ENCODE measurements at places on chromosomes 12 and 14.

- DNase-seq: no peak
These were observed 19.1 kb downstream of the BBOF1 start for GRCh38 chr14:74038020-74038859.

- DNase-seq: no peak
These were observed 79.9 kb upstream of the KCNA1 start for GRCh38 chr12:4829793-4830162.

GRCh38 chr12:18752280-18752920 lies 14.5 kb downstream of the CAPZA3 start:
- no peak for DNase-seq

- no peak for DNase-seq
These were observed 30.8 kb downstream of the LEMD3 start for GRCh38 chr12:65200007-65200665.

DNA sequence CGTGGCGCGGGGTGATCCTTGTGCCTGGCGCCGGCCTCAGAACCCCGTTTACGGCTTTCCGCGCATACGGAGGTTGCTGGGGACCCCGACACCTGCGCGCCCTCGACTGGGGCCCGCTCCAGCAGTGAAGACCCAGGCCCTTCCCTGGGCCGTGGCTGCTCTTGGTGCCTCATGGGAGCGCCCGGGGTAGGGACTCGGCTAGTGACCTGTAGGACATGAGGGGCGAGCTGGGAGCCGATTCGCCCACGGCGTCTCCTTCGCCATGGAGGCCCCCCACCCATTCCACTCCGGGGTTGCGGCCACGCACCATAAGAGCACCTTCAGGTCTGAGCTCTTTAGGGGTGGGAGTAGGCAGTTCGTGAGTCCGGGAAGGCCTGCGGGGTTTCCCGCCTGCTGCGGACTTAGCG lies 14.2 kb upstream of the PAX9 start:
- no peak for DNase-seq

GRCh38 chr12:58639318-58639934 lies 280.9 kb downstream of the LRIG3 start:
- no peak for DNase-seq

DNA sequence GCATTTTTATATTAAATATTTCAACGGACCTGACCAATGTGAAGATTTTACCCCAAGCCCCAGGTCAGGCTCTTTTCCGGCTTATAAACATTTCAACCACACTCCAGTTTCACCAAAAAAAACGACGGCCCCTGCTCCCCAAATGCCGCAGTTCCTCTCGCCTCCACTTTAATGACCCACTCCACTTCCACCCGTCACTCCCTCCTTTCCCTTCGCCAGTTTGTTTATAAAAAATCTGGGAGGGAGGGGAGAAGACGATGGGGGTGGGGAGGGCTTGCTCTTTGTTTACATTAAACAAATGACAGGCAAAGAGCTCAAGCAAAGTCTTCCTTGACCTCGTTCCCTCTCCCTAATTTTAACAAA lies 5.4 kb downstream of the SIX6 start:
- no peak for DNase-seq

- DNase-seq: no peak
These were observed 37.8 kb downstream of the PRPF40B start for GRCh38 chr12:49661191-49661590.

GRCh38 chr14:86613126-86613525 lies 1083.2 kb downstream of the FLRT2 start:
- no peak for DNase-seq

- no peak for DNase-seq
These were observed 27.8 kb downstream of the AACS start for GRCh38 chr12:125092872-125093680.

DNA sequence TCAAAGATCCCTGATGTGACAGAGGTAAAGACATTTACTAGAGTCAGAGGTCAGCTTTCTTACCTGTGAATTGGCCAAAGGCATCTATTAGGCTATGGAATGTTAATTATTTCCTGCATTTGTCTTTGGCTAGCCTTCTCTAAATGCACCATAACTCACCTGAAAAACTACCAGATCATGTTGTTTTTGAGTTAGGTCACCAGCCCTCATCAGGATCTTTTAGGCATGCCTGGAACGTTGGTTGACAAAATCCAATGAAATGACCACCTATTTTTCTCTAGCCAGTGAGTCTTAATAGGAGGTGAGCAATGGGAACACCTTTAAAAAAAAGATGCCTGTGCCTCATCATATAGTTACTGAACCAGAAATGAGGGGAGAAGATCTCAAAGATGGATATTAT lies 46.2 kb downstream of the ANO4 start:
- no peak for DNase-seq

DNA sequence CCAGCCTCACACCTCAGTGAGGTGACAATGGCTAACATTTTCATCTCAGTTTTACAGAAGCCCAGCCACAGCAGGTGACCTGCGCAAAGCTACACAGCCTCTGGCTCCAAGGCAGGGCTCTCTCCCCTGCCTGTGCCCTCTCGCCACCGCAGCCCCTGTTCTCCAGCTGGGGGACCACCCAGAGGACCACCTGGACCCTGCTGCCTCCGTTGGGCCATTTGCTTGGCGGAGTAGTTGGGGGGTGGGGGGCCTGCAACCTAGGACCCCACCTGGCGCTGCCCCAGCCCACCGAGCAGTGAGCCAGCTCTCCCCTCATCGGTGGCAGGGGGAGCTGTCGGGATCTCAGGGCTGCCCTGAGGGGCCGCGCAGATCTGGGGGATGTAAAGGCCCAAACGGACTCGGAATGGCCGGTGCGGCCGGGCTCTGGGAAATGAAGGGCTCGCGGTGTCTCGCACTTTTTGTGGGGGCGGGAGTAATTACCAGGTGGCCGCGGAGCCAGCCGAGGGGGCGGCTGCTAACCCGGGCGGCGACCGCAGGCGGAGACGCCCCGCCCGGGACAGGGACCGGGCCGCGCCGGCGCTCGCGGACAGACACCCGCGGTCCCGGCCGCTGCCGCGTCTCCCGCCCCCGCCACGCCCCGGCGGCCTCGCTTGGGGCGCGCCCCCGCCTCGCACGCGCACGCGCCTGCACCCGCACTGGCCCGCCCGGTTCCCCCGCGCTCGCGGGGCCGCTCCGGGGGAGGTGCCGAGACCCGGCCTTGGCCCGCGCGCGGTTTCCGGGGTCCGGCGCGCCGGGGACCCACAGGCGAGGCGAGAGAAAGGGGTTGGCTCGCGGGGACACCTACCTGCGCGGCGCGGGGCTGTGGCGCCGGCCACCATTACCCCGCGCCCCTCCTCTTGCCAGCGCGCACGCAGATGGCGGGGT lies 8.6 kb upstream of the GPR68 start:
- DNase-seq: no peak

GRCh38 chr14:68692216-68692615 lies 100.7 kb downstream of the ZFP36L1 start:
- DNase-seq: no peak

DNA sequence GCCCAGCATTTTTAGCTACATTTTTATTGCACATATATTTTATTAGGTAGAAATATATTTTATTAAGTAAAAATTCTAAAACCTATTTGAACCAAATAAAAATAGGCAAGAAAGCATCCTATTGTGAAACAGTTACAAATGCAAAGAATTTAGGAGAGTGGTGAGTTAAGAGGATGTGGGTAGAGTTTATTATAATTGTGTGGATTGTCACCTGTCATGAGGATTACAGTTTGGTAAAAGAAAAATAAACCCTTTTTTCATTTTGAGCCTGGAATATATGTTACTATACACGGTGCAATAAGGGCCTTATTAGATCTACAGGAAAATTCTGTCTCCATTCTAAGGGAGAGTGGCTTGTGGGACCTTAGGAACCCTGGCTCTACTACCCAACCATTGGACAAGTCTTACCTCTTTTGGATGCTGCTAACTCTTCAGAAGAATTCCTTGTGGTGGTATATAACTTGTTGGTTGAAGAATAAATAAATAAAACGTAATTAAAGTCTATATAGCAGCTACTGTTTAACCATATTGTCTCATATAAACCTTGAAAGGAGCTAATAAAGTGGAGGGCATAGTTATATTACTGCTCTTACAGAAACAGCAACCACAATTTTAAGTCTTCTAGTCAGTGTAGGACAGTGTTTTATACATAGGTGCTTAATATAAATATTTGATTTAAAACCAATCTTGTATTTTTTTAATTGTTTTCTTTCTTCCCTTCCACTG lies 67.8 kb downstream of the FGD4 start:
- DNase-seq: no peak

GRCh38 chr12:48996794-48997718 lies 2.1 kb downstream of the DDN start:
- DNase-seq: no peak

DNA sequence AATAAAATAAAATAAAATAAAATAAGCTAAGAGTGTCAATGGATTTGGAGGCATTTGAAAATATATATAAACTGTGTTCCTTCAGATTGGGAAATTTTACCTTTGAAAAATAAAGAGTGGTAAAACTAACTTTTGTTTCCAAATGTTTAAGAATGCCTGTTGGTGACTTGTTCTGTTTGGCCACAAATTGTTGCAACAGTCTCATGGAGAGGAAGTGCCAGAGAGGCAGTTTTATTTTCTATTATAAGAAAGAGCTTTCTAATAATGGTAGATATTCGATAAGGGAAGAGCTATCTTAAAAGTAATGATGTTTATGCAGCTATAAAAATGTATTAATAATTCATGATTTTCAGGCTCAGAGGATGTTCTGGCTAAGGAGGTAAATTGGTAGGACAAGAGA lies 68.8 kb upstream of the MDGA2 start:
- no peak for DNase-seq

- no peak for DNase-seq
These were observed 795 bp upstream of the ACOT2 start for GRCh38 chr14:73567951-73568885.

GRCh38 chr14:69439521-69440270 lies 41.2 kb downstream of the SLC39A9 start:
- no peak for DNase-seq

DNA sequence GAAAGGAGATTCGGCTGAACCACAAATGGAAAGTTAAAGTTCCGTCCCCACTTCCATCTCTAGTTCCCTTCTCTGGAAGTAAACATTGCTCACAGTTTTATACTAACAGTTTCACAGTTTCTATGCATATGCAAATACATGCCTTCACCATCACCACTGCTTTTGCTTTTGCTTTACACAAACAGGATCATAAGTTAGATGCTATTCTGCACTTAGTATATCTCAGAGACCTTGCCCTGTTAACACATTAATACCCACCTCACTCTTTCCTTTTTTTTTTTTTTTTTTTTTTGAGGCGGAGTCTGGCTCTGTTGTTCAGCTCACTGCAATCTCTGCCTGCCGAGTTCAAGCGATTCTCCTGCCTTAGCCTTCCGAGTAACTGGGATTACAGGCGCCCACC lies 890 bp downstream of the TEP1 start:
- DNase-seq: no peak

DNA sequence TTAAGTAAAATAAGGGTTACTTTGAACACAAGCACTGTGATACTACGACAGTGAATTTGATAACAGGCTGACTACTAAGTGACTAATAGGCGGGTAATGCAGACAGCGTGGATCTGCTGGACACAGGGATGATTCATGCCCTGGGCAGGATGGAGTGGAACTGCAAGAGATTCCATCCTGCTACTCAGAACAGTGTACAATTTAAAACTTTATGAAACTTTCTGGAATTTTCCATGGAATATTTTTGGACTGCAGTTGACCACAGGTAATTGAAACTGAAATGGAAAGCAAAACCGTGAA lies 46.0 kb downstream of the YEATS4 start:
- no peak for DNase-seq

DNA sequence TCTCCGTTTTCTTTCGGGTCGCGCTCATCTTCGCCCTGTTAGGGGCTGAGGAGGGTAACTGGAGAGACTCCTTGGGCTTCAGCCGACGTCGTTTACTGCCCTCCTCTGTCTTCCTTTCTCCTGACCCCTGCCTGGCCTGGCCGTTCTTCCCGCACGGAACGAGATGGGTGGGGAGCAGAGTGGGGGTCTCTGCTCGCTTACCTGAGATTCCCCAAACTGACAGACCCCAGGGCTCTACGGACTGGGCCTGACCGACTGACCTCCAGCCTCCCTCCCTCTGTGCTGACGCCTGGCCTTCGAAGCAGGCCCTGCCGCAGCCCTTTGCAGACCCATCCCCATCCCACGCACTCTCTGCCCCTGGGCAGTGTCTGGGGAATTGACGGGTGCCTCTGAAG lies 439 bp downstream of the GOLGA5 start:
- DNase-seq: no peak

GRCh38 chr12:2179953-2180736 lies 127.4 kb downstream of the CACNA1C start:
- no peak for DNase-seq

DNA sequence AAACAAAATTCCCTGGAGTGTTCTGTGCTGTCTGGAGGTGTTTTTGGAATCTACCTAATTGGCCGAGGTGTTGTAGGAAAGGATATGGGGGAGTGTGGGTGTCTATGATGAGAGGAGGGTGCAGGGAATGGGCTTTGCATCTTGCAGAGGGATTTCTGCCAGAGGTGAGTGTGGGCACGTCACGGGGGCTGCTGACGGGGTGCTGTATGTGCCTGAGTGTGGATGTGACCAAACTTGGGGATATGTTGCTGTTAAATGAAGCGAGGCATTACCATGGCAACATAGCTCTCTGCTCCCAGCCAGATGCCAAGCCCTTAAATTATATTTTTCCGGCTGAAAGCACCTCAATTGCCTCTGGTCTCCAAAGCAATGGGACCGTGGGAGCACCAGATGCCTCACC lies 44.3 kb upstream of the SPTLC2 start:
- DNase-seq: no peak

DNA sequence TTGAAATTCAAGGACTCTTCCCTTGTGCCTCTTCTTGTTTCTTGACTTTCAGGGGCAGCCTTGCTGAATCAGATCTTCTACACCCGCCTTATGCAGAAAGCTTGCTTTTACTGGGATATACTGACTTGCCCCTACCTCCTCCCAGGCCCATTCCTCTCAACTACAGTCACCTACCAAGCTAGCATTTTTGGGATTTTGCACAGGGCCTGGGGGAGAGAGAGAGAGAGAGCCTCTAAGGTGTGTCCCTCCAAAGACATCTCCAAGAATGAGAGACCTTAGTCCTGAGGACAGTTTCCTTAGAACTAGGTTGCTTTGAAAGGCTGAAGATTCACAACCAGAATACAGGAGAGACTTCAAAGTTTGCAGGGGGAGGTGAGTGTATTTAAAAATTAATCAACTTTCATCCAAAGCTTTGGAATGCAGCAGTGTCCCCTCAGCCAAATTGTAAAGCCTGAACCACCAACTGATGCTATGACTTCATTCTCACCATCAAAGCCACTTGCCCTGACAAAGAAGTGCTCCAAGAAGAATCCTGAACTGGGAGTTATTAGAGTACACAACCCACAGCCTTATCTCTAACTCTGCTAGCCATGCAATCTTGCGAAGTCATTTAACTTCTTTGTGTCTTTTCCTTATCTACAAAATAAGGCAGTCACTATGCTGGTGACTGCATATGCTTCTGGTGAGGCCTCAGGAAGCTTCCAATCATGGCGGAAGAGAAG lies 96.1 kb upstream of the EGLN3 start:
- no peak for DNase-seq

- DNase-seq: no peak
These were observed 6.2 kb downstream of the TBX5 start for GRCh38 chr12:114399664-114400211.

DNA sequence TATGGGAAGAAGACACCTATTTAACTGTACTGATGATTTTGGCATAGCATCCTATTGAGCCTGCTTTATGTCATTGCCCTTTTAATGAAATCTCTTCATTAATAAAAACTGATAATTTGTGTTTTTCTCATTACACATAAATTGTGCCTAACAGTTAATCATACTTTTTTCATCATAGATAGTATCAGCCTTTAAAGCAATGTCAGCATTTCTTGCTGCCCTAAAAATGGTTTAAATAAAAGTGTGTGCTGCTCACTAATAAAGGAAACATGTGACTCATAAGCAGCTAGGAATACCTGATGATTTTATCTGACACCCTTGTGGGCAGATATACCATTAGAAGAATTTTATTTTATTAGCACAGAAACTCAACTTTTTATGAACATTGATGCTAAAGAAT lies 26.7 kb downstream of the TBK1 start:
- DNase-seq: no peak

Measured in stimulated activated CD4-positive, alpha-beta T cell treated with anti-CD3 and anti-CD28 coated beads, Interleukin-15, amount 100 ng/mL, for 48 hours (primary cell).